Kidney tubule cell (primary cell): ENCODE measurements at places on chromosomes 2 and 18.

GRCh38 chr2:69196327-69197117 lies 183.5 kb downstream of the ANTXR1 start:
- peak; percentile 74 for DNase-seq

GRCh38 chr2:14634489-14635390 lies 2.2 kb downstream of the LRATD1 start:
- peak; percentile 89 for DNase-seq

DNA sequence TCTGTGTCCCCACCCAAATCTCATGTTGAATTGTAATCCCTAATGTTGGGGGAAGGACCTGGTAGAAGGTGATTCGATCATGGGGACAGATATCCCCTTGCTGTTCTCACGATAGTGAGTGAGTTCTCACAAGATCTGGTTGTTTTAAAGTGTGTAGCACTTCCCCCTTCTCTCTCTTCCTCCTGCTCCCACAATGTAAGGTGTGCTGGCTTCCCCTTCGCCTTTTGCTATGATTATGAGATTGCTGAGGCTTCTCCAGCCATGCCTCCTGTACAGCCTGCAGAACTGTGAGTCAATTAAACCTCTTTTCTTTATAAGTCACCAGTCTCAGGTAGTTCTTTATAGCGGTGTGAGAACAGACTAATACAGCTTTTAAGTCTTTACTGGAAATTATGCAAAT lies 193.3 kb upstream of the RBBP8 start:
- DNase-seq, result no peak

DNA sequence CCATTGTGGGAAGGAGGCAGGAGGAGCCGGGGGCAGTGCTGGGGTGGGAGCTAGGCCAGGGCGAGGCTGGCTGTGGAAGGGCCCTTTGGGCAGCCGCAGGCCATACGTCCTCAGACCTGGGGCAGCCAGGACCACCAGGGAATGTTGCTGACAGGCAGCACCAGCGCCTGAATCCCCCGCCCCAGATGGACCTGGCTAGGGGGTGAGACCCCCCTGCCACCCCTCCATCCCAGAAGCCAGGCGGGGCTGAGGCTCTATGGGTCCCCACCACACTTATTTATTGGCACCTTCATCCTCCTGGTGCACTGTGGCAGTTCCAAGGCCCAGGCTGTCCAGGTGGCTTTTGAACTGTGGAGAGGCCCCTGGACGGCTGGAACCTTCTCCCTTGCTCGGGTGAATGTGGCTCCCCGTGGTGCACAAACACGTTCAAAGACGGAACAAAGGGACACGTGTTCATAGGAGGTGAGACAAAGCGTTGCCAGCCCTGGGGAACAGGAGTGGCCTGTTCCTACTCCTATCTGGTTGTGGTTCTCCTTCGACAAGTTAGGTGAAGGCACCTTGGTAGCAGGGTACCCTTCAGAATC lies 35.1 kb downstream of the RAMP1 start:
- no peak for DNase-seq

- DNase-seq, result peak; percentile 58
Observed at GRCh38 chr2:15561574-15562344, 625 bp upstream of the NBAS start.

DNA sequence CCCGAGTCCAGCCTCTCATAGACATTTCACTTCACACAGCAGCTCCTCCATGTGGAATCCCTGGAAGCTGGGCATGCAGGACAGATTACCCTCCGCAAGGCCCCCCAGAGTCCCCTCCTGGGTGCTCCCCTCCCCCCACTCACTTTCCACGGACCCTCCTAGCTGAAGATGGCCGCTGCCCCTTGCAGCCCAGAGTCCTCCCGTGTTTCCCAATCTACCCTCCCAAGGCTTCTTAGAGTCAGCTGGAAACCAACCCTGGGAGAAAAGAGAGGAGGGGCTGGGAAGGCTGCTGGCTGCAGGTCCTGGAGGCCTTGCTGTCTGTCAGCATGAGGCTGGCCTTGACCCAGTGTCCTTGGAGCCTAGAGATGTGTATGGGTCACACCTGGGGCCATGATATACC lies 49.0 kb upstream of the HAAO start:
- no peak for DNase-seq

GRCh38 chr2:73109431-73110167 lies 3.1 kb downstream of the RAB11FIP5 start:
- DNase-seq, result no peak

GRCh38 chr2:96225016-96225533 lies 16.4 kb upstream of the STARD7 start:
- no peak for DNase-seq

DNA sequence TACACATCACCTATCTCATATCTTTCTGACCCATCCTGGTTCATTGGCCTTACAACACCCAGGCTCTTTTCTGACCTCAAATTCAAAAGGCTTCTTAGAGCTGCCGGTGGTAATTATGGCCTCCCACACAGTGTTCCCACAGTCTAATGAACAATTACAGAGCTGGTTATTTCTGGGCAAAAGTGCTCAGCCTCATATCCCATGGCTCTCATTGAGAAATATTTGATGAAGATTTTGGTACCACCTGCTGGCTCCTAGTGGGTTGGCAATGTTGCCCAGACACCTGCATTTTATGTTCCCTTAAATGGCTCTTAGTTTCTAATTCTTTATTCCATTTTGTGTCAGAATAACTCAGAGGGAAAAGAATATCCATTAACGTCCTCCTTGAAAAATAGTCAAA lies 20.1 kb upstream of the SCYGR2 start:
- DNase-seq, result no peak

- DNase-seq, result no peak
Observed at GRCh38 chr2:180180511-180180910, 173.4 kb upstream of the CWC22 start.

- DNase-seq, result no peak
Observed at GRCh38 chr2:152447897-152448296, 112.9 kb downstream of the FMNL2 start.

DNA sequence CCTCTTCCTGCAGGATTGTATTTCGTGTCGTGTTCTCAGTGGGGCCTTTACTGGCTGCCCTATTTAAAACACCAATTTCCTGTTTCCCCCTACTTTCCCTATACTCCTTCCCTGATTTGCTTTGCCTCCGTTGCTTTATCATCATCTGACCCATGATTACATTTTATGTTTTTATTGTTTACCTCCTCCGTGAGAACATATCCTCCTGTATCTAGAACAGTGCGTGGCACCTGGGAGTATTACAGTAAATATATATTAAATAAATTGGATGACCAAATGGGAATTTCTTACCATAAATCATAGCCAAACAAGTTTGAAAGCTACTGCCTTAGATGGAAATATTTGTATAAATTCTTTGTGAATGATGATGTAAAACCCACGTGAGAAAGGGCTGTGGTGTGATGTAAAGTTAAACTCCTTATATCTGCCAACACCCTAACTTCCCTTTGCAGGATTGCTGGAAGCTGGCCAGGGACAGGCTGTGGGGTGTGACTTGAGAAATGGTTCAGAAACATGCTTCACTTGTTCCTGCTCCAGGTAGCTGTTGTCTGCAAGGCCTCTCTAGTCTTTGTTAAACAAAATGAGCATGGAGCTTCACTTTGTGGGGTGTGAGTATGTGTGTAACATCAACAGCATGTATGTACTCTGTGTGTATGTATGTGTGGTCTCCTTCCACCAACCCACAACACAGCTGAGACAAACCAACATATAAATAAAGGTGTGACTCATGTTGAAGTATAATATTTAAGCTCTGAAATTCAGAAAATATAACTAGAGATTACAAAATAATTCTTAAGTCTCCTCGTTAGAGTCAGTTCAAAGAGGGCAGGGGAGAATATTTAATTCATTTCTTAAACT lies 40.3 kb downstream of the LHCGR start:
- peak; percentile 76 for DNase-seq

GRCh38 chr2:2791606-2792005 lies 460.5 kb upstream of the MYT1L start:
- no peak for DNase-seq

GRCh38 chr18:48819276-48819675 lies 131.5 kb downstream of the SMAD7 start:
- DNase-seq, result no peak

- no peak for DNase-seq
Observed at GRCh38 chr18:55587418-55588110, 428 bp downstream of the TCF4 start.

GRCh38 chr2:86485103-86485502 lies 43.9 kb downstream of the KDM3A start:
- DNase-seq, result no peak
